ENCODE measurements at places on chromosomes 12 and 14.

GRCh38 chr12:95522692-95523091 is 28.6 kb downstream of the USP44 start:
- no peak for DNase-seq

GRCh38 chr14:74941676-74942097 is 13.7 kb downstream of the PGF start:
- peak; percentile 51 for DNase-seq

DNA sequence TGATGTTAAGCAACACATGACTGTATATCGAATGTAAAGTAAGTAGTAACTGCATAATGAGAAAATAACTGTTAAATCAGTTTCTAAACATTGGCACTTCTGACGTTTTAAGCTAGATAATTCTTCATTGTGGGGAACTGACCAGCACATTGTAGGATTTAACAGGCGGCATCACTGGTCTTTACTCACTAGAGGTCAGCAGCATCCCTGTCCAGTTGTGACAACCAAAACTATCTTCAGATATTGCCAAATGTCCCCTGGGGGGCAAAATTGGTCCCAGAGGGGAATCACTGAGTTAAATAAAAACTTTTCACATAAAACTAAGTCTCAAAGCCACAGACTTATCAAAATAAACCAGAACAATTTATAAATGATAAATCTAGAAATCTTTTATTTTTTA is 65.3 kb downstream of the BLTP3B start:
- DNase-seq, result no peak

DNA sequence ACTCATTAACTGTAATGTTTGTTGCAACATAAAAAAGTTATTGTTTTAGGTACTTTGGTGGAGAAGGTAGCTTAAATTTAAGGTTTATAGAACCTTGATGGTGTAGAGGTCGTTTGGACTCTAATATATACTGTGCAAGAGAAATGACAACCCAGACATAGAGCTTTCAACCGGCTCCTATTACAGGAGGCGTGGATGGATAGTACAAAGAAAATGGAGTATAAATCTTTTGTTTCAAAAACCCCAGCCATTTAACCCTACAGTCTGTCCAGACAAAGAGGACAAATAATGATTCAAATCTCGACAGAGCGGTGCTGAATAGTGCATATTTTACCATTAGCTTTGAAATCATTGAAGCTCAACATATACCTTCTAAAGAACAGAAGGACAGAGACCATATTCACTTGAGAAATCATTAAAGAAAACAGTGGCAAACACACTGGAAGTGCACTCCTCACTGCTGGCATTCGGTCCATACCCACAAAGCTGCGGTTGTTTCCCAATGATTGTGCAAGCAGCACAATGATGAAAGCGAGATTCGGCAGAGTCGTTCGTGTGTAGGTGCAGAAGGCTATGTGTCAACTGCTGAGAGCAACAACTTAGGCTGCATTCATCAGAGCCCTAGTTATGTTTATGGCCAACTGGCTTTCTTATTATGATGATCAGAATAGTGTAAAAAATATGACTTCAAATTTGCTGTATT is 688.6 kb downstream of the NOVA1 start:
- DNase-seq, result no peak

DNA sequence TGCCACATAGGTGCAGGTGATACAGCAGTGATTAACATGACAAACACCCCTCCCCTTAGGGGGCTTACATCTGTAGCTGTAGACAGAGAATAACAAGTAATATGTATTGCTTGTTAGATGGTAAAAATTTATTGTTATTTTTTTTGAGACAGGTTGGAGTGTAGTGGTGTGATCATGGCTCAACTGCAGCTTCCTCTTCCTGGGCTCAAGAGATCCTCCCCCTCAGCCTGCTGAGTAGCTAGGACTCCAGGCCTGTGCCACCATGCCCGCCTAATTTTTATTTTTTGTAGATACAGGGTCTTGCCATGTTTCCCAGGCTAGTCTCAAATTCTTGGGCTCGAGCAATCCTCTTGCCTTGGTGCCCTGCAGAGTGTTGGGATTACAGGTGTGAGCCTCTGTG is 19.8 kb downstream of the DIP2B start:
- no peak for DNase-seq

DNA sequence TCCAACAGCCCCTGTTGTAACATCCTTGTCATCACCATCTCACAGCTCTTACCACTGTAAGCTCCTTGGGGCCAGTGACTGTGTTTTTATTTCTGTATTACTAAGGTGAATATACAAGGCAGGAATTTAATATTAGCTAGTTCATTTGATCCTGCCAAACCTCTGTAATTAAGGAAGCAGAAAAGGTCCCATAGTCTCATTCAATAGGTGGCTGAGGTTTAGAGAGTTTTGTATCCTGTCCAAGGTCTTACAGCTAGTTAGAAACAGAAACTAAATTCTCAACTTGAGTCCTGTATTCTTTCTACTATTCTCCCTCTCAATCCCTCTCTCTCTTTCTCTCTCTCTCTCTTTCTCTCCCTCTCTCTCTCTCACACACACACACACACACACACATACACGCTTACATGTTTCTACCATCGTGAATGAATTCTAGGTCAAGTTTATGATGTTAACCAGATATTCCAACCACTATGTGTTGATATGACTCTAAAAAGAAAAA is 543 bp upstream of the GLIPR1 start:
- no peak for DNase-seq

All from CD4-positive, alpha-beta T cell treated with Interleukin-15 for 4 hours (primary cell).